ENCODE measurements at places on chromosomes 11 and 22. TPM values are rescaled to one million over a fixed set of nuclear protein-coding genes. Genes with fewer than 3 reads are reported as not detected.
A peak's percentile ranks its signal among the peaks of the same experiment; 100 is the strongest.

GRCh38 chr11:134118006-134118405 lies 49.1 kb downstream of the JAM3 start:
- DNase-seq, result no peak
- peak overlapping the region; percentile 97 for H3K27ac ChIP-seq
- H3K4me3 ChIP-seq, result no peak overlapping the region
- no peaks in the 10 kb centered on the region for H3K27me3 ChIP-seq
- H3K4me1 ChIP-seq, result peaks cover 49% of the 10 kb centered on the region
- no peaks in the 10 kb centered on the region for H3K36me3 ChIP-seq

GRCh38 chr22:19287076-19287707 lies 4.3 kb downstream of the CLTCL1 start:
- DNase-seq, result no peak
- peaks cover 9% of the 10 kb centered on the region for H3K4me1 ChIP-seq
- no peak overlapping the region for H3K4me3 ChIP-seq
- peaks cover 2% of the 10 kb centered on the region for H3K27me3 ChIP-seq
- no peak overlapping the region for H3K27ac ChIP-seq

DNA sequence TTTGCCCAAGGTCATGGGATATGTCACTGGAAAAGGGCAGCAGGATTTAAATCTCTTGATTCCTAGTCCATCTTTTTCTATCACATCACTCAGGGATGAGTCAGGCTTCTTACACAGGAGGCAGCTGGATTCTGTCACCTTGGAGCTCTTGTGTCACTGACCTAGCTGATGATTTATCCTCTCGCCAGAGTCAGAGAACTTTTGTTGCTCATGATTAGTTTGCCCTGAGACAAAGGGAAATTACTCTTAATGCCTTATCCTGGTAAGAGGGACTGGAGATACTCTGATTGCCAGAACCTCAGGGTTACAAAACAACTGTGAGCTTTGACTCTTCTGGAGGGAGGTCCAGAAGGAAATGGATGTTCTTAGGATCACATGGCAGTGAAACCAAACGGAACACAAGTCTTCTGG lies 10.1 kb downstream of the COA4 start:
- peaks cover 11% of the 10 kb centered on the region for H3K4me1 ChIP-seq
- no peaks in the 10 kb centered on the region for H3K27me3 ChIP-seq
- no peak overlapping the region for H3K4me3 ChIP-seq
- DNase-seq, result peak; percentile 71
- H3K36me3 ChIP-seq, result peaks cover 2% of the 10 kb centered on the region
- H3K27ac ChIP-seq, result peak overlapping the region; percentile 60

GRCh38 chr22:35861451-35861850 lies 143.8 kb downstream of the APOL5 start:
- H3K27ac ChIP-seq, result no peak overlapping the region
- H3K4me1 ChIP-seq, result no peaks in the 10 kb centered on the region
- H3K27me3 ChIP-seq, result no peaks in the 10 kb centered on the region
- no peak overlapping the region for H3K4me3 ChIP-seq
- DNase-seq, result no peak

GRCh38 chr11:86199354-86199753 lies 45.2 kb upstream of the EED start:
- no peaks in the 10 kb centered on the region for H3K27me3 ChIP-seq
- no peak overlapping the region for H3K27ac ChIP-seq
- no peak for DNase-seq
- H3K4me1 ChIP-seq, result peaks cover 9% of the 10 kb centered on the region

DNA sequence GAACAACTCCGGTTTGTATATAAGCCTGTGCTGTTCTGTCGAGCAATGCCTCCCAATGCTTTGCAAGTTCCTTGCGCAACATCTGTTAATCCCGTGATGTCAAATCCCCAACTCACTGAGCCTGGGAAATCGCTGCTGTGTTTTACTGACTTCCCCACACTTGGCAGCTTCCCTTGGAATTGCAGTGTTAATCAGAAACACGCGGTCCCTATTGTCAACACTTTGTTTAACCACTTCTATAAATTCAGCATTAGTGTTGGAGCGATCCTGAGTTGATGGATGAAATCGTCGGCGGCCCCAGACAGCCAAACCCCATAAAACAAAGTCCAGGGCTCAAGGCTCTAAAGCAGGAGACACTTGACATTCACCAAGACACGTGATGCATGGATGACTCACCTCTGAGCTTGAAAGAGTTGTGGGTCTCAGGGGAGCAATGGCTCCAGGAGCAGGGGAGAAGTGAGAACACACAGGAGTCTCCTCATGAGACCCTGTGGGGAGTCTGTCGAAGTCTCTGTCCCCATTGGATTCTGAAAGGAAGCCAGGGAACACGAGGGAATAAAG lies 555.3 kb downstream of the MIAT start:
- H3K4me3 ChIP-seq, result no peak overlapping the region
- peaks cover 21% of the 10 kb centered on the region for H3K4me1 ChIP-seq
- no peaks in the 10 kb centered on the region for H3K36me3 ChIP-seq
- H3K27me3 ChIP-seq, result no peaks in the 10 kb centered on the region
- H3K27ac ChIP-seq, result peak overlapping the region; percentile 71

GRCh38 chr11:73126804-73127480 lies 15.2 kb downstream of the FCHSD2 start:
- H3K36me3 ChIP-seq, result no peaks in the 10 kb centered on the region
- no peak for DNase-seq
- no peaks in the 10 kb centered on the region for H3K27me3 ChIP-seq
- H3K4me1 ChIP-seq, result no peaks in the 10 kb centered on the region
- H3K27ac ChIP-seq, result no peak overlapping the region

DNA sequence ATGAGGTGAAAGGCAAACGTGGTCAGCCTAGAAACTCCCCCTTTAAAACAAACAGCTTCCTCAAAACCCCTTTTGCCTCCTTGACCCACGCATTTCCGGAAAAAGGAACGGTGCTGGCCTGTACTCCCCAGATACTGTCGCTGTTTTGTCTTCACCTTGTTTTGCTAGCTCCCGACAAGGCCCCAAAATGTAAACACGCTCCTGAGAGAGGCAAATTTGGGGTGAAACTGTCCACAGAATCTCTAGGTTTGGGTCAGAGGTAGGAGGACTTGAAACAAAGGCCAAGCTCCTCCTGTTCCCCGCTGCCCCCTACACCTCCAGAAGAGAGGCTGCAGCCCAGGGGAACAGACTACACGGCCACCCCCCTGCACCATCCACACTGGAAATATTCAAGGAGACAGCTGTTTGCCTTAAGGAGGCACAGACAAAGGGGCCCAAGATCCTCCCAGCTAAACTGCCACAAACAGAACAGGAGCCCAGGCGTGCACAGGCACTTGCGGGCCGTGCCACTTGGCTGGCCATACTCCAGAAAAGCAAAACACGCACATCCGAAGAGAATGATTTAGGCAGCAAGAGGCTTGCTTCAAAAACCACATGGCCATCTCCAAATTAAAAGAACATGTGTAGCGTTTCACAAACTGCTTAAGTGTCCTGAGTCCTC lies 160.5 kb upstream of the GRK3 start:
- H3K4me3 ChIP-seq, result peak overlapping the region; percentile 49
- peaks cover 32% of the 10 kb centered on the region for H3K4me1 ChIP-seq
- H3K36me3 ChIP-seq, result no peaks in the 10 kb centered on the region
- no peak for DNase-seq

DNA sequence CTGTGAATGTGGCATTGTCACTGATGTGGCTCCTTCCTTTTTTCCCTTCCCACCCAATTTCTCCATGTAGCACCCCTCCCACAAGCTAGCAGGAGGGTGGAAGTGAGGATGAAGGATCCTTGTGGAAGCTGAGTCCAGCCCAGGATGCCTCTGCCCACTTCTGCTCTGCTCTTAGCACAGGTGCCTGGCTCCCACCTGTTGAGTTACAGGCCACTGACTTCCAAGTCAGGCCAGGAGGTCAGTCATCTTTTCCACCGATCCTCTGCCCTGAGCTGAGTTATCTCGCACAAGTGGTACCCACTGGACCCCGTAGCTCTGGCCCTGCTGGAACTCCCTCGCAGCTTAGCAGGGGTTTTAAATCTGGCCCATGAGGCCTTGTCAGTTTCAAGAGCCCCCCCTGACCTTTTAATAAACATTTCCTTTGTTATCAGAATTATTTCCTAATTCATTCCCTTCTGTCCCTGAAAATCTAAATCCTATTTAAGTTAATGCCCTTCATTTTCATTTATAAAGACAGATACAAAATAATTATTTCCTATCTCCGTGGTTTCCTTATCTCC lies 125.3 kb upstream of the CADM1 start:
- no peak overlapping the region for H3K4me3 ChIP-seq
- no peaks in the 10 kb centered on the region for H3K36me3 ChIP-seq
- no peaks in the 10 kb centered on the region for H3K4me1 ChIP-seq
- no peaks in the 10 kb centered on the region for H3K27me3 ChIP-seq
- H3K27ac ChIP-seq, result no peak overlapping the region
- no peak for DNase-seq

- H3K4me1 ChIP-seq, result no peaks in the 10 kb centered on the region
- no peaks in the 10 kb centered on the region for H3K27me3 ChIP-seq
- H3K4me3 ChIP-seq, result no peak overlapping the region
- H3K27ac ChIP-seq, result no peak overlapping the region
- no peak for DNase-seq
- no peaks in the 10 kb centered on the region for H3K36me3 ChIP-seq
These were observed 10.7 kb downstream of the TTLL1 start for GRCh38 chr22:43078522-43078921.

- H3K36me3 ChIP-seq, result no peaks in the 10 kb centered on the region
- H3K4me3 ChIP-seq, result no peak overlapping the region
- H3K27me3 ChIP-seq, result no peaks in the 10 kb centered on the region
- no peak overlapping the region for H3K27ac ChIP-seq
- DNase-seq, result no peak
- peaks cover 22% of the 10 kb centered on the region for H3K4me1 ChIP-seq
These were observed 3.6 kb downstream of the LDLRAD3 start for GRCh38 chr11:35947437-35947836.

DNA sequence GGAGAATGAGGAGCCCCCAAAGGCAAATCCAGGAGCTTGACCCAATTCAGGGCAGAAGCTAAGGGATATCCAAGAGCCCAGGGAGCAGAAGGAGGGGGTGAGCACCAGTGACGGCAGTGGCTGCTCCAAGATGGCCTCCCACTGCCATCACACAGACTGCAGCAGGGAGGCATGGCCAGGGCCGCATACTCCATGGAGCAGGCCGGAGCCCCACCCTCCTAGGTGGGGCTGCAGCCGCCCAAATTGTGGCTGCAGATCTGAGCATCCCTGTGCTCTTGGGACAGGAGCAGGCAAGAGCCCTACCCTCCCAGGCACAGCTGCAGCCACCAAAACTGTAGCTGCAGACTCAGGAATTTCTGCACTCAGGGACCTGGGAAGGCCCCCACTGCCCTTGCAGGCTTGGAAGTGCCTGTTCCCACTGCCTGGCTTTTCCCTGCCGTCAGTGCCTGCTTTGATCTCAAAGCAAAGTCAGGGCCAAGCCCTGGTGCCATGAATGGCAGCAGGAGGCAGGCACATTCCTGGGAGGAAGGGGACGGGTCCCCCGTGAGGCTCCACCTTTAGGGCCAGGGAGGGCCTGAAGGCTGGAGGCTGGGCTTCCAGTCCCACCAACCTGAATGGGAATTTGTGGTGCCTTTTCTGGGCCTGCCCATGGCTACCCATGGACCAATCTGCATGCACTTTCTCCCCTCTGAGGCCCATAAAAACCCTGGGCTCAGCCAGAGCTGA lies 10.3 kb upstream of the WNT7B start:
- DNase-seq, result no peak
- H3K27me3 ChIP-seq, result no peaks in the 10 kb centered on the region
- no peaks in the 10 kb centered on the region for H3K4me1 ChIP-seq

DNA sequence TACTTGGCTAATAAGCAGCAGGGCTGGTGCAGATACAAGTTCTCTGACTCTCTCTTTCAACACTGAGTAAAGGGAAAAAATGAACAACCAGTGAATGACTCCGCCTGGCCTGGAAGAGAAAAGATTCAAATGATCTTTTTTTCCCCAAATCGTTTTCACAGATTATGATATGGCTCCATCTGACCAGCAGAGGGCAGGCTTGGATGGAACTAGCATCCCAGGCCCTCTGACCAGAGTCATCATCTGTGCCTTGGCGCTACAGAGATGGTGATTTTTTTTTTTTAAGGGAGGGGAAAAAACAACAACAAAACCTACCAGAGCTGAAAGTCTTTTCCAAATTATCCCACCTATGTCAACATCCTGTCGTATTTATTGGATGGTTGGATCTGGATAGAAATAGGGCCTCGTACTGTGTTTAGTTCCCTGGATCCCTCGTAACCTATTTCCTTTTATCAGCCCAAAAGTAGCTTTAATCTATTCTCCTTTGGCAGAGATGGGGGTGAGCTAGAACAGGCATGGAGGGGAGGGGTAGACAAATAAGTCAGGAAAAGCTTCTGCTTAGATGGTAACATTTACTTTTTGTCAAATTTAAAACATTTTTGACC lies 69.7 kb downstream of the PRSS23 start:
- H3K4me3 ChIP-seq, result no peak overlapping the region
- H3K27ac ChIP-seq, result peak overlapping the region; percentile 16
- no peaks in the 10 kb centered on the region for H3K36me3 ChIP-seq
- H3K27me3 ChIP-seq, result no peaks in the 10 kb centered on the region
- no peaks in the 10 kb centered on the region for H3K4me1 ChIP-seq

DNA sequence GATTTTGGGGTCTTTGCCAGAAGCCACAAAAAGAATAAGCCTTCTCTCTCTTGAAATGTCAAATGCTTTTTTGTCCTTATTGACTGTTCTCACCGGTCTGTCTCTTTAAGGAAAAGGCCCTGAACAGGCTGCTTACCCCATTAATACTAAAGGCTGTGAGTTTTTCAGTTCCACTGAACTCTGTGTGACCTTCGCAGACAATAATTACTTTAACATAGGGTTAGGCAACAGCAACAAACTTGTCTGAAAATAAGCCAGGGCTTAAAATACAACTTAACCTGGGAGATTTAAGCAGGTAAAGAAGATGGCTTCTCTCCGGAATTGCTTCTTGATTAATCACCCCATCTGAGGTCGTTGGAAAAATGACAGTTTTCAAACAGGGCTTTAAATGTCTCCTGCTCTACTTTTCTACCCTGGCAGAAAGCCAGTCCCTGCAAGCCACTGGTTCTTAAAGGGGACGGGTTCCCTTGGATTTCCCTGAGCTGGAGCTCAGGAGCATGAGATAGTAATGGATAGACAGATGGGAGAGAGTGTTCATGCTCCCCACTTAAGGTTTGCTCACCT lies 69.4 kb downstream of the ARL14EP start:
- no peaks in the 10 kb centered on the region for H3K4me1 ChIP-seq
- no peak overlapping the region for H3K27ac ChIP-seq
- H3K36me3 ChIP-seq, result no peaks in the 10 kb centered on the region

- no peaks in the 10 kb centered on the region for H3K4me1 ChIP-seq
- H3K4me3 ChIP-seq, result no peak overlapping the region
- H3K27me3 ChIP-seq, result no peaks in the 10 kb centered on the region
- no peak for DNase-seq
These were observed 25.7 kb downstream of the GLB1L2 start for GRCh38 chr11:134357545-134357839.

- no peak for DNase-seq
- peaks cover 23% of the 10 kb centered on the region for H3K27me3 ChIP-seq
- H3K4me1 ChIP-seq, result no peaks in the 10 kb centered on the region
- no peak overlapping the region for H3K4me3 ChIP-seq
These were observed 66.5 kb upstream of the TOP3B start for GRCh38 chr22:22048981-22049531.

SLC22A25 gene
- not detected for total RNA-seq

CDPF1 gene
- total RNA-seq, result 8.5 TPM

RIMBP3B gene
- not detected for total RNA-seq

TEX54 gene
- total RNA-seq, result not detected

TRIM22 gene
- 73.4 TPM for total RNA-seq
